Tibial artery (tissue), 4 donors: ENCODE measurements at places on chromosomes 11 and 22.
A peak's percentile ranks its signal among the peaks of the same experiment; 100 is the strongest.

- DNase-seq, result no peak
Measured at GRCh38 chr11:92455210-92455790, 230.7 kb downstream of the FAT3 start.

DNA sequence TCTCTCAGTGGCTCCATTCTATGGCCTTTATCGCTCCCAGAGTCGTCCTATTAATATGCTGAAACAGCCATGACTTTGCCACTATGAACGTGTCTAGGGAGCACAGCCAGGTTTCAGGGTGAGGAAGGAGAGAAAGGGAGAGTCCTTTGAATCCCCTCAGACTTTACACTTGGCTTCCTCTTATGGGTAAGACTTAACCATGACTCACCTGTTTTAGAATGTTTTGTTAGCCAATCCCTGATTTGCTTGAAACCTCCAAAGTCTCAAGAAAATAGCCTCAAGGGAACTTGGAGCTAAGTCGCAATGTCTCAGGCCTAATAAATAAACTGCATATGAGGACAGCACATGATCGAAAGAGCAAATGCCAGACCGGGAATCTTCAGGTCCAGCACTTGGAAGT lies 131.2 kb upstream of the RCN1 start:
- no peak for DNase-seq

- no peak for DNase-seq
Measured at GRCh38 chr11:126189109-126189929, 22.1 kb downstream of the RPUSD4 start.

DNA sequence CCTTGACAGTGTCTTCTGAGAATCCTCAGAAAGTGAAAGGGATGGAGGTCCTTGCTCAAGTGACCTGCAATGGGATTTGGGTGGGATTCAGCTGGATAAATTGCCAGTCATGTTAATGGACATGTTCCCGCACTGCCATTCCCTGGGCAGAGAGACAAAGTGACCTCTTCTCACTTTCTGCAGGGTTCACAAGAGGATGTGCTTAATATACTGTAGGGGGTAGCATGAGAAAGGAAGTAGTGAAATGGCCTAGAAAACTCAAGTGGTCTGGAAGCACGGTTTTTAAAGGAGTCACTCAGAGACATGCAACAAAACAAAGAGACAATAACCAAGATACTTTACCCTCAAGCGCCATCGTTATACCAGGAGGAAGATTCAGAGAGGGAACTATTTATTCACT lies 70.2 kb downstream of the NELL1 start:
- DNase-seq, result no peak

GRCh38 chr11:43367382-43368178 lies 8.9 kb downstream of the TTC17 start:
- DNase-seq, result no peak

DNA sequence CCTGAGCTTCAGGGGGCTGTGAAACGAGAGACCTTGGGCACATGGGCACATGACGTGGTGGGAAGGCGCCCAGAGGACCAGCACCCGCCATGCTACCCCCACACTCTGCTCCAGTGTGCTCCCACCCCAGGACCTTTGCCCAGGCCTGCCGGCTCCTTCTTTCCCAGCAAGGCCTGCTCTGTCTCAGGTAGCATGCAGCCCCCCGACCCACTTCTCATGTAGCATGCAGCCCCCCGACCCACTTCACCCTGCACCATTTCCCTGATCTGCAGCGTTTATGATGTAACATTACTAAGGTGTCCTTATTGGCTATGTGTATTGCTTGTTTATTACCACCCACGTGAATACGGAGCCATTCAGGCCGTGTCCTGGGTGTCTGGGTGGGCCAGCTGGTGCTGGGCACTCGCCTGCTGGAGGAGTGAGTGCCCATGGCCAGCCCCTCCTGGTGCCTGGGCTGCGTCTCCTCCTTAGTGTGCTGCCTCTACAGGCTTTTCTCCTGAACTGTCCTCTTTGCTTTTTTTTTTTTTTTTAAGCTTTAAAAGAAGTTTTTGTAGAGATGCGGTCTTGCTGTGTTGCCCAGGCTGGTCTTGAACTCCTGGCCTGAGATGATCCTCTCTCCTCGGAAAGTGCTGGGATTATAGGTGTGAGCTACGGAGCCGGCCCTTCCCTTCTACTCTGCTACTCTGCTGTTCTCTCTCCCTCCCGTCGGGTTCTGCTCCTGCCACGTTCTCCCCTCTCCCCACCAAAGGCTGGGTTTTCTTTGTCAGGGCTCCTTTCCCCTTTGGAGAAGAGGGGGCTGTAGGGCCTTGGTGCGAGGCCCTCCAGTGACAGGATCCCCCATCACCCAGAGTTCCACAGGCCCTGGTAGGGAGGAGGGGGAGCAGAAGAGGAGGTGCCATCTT lies 29.4 kb downstream of the LRP5 start:
- DNase-seq, result no peak

- no peak for DNase-seq
Measured at GRCh38 chr11:1854949-1855885, 2.3 kb downstream of the LSP1 start.

DNA sequence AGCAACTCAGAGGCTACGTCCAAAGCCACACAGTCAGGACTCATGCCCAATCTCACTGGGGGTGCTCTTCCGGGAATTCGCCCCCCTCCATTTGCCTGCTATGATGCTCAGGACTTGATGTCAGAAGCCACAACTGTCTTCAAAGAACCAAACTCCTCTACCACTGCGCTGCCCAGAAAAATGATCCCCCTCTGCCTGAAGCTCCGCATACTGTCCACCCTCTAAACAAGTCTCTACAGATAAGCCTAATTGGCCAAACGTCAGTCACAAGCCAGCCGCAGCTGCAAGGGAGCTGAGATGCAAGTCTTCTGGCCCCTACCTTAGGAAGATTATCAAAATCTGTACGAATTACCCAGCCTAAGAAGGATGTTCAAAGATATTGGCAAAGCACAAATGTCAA lies 294.6 kb downstream of the BUD13 start:
- DNase-seq, result no peak

- DNase-seq, result peak; percentile 5
Measured at GRCh38 chr11:3203221-3204043, 15.2 kb downstream of the MRGPRG start.

DNA sequence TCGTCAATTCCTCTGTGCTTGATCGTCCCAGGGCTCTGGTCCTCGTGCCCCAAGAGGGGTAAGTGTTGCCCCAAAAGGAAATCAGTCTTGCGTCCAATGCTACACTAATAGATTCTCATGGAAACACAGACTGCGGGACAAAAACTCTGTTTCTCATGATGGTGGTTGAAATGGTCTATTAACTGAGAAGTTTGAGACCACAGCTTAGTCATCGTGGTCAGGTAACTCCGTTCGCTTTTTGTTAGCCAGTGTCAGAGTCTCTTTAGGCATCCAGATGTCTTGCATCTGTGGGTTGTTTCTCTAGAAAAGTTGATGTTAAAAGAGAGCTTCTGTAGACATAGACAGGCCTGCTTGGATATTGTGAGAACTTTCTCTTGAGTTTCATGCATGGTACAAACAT lies 104.6 kb upstream of the SORL1-AS1 start:
- DNase-seq, result no peak

- DNase-seq, result peak; percentile 55
Measured at GRCh38 chr11:114285599-114285998, 10.6 kb upstream of the NNMT start.

- DNase-seq, result no peak
Measured at GRCh38 chr22:31093086-31093850, 12.2 kb downstream of the SMTN start.

DNA sequence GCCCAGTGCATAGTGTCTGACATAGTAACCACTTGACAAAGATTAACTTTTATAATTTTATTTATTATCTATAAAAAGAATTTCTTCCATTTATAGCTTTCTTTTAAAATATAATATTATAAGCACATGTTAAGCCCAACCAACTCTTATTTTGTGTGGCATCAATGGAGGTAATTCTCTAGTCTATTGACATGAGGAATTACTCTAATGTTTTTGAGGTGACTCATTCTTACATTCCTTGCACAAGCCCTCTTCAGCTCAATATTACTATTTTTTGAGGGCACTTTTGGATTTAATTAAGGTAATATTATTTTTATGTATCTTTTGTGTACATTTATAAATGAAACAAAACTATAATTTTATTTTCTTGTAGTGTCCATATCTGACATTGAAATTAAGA lies 59.6 kb downstream of the AASDHPPT start:
- no peak for DNase-seq

DNA sequence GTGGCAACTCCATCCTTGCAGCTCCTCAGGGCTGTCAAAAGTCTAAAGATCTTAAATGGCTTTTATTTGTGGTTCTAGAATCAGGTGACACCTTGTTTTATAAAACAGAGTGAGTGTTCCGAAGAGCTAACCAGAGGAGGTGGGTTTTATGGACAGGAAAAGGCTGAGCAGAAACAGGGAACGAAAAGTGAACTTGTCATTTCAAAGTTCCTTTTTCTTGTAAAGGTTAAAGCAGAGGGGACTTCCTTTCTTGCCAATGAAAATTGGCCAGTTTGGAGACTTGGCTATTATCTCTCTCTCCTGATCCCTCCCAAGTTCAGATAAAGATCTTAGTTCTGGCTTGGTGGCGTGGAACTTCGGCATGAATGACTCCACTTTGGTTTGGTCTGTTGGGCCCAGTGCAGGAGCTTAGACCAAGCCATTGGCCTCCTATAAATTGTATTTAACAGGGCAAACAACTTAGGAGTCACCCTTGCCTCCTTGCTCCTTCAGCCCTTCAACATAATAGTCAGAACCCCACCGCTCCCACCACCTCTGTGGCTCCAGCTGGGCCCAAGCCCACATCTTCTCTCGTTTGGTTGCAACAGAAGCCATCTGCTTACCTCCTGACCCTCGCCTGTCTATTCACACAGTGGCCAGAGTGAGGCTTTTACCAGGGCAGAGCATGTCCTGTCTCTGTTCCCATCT lies 102.4 kb upstream of the THY1 start:
- DNase-seq, result no peak

- DNase-seq, result no peak
Measured at GRCh38 chr22:31488346-31488883, 1.2 kb downstream of the EIF4ENIF1 start.

DNA sequence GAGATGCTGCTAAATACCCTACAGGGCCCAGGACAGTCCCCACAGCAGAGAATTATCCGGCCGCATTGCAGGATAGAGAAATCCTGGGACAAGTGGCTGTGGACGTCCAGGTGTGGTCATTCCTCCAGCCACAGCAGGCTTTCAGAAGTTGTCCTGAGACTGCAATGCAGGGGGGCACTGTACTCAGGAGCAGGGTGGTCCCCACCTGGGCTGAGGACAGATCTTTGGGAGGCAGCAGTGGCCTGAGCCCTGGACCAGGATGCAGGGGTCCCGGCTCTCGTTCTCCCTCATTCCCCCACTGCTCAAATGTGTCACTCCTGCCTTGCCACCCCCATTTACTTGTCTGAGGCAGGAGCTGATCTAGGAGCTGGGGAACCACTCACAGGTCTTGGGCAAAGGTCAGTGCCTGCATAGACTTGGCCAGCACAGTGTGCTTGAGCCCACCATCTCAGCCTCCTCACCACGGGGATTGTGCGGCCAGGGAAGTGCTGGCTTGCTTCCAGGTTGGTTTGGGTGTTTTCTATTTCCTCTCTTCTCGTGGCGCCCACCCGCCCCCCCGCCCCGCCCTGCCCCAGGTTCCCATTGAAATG lies 15.3 kb downstream of the LINC01488 start:
- no peak for DNase-seq

GRCh38 chr11:20388096-20389055 lies 860 bp downstream of the PRMT3 start:
- no peak for DNase-seq

- DNase-seq, result no peak
Measured at GRCh38 chr22:41445129-41446056, 1.2 kb downstream of the TOB2 start.

DNA sequence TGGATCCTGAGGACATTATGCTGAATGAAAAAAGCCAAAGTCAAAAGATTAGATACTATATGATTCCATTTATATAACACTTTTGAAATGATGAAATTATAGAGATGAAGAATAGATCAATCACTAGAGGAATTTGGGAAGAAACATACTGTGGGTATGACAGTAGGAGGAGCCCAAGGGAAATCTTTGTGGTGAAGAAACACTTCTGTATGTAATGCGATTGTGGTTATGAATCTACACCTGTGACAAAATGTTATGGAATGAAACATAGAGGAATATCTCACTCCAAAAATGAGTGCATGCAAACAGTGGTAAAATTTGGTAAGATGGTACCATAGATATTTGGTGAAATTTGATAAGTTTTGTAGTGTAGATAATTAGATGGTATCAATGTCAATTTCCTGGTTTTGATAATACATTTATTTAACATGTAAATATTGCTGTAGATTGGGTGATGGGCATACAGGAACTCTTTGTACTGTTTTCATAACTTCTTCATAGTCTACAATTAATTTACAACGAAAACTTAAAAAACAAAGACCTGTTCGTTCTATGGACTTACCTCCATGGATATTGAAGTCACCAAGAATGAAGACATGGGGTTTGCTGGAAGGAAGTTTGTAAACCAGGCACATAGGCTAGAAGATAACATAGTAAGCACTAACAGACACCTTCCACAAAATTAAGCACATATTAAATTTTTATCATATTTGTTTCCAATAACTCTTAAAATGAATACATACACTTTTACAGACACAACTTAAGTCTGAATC lies 11.5 kb downstream of the MRGPRX1 start:
- DNase-seq, result no peak

GRCh38 chr22:28911304-28911690 lies 27.9 kb downstream of the ZNRF3 start:
- no peak for DNase-seq

DNA sequence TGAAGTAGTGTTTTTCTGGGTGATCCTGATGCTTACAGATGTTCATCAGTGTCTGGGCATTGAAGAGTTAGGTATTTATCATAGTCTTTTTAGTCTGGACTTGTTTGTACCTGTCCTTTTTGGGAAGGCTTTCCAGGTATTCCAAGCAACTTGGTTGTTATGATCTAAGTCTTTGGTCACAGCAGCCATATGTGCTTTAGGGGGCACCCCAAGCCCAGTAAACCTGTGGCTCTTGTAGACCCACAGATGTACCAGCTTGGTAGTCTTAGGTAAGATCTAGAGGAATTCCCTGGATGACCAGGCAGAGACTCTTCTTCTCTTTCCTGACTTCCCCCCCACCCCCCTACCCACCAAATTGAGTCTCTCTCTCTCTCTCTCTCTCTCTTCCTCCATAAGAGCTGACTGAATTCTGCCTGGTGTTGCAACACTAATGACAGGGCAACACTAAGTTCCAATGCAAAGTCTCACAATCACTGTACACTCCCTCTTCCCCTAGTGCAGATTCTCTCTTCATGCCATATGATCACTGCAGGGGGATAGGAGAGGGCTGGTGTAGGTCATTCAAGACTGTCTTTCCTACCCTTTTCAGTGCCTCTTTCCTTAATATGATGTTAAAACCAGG lies 24.5 kb upstream of the MMP8 start:
- no peak for DNase-seq

- no peak for DNase-seq
Measured at GRCh38 chr22:25497181-25497641, 67.3 kb upstream of the GRK3 start.

DNA sequence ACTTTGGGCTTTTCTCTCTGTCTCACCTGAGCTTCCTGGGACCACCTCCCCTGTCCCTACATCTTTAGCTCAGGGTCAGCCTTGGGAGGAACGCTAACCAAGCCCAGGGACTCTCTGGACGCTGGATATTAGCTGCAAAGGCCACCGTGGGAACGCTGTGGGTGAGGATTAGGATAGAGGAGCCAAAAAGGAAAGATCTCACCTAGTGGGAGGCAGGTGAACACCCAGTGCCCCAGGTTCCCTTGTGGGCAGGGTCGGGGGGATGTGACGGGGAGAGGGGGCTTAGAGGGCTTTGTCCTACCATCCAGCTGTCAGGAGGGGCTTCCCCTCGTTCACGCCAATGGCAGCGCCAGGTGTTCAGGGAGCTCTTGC lies 50.2 kb downstream of the LINC01488 start:
- DNase-seq, result no peak

- peak; percentile 75 for DNase-seq
Measured at GRCh38 chr11:19389787-19390303, 149.1 kb upstream of the E2F8 start.
